ENCODE measurements at places on chromosomes 16 and 17.

- DNase-seq, result no peak
Measured at GRCh38 chr17:32348483-32348800, 1.5 kb upstream of the ZNF207 start.

DNA sequence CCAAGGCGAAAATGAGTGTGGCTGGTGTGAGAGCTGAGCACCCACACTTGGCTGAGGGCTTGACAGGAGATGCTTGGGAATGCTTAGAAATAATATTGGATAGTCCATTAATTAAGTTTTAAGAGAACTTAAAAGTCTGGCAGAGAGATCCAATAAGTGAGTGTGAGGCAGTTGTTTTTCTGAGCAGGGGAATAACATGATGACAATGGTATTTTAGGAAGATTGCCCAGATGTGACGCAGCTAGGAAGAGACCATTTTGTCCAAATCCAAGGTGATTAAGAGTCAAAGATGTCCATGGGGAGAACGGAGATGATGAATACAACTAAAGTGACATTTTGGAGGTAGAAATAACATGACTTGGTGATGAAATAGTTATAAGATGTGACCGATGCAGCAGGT lies 102.8 kb upstream of the AXIN2 start:
- no peak for DNase-seq

- DNase-seq, result no peak
Measured at GRCh38 chr16:49498666-49499413, 125.2 kb downstream of the C16orf78 start.

- no peak for DNase-seq
Measured at GRCh38 chr17:34154961-34155730, 99.9 kb upstream of the CCL2 start.

DNA sequence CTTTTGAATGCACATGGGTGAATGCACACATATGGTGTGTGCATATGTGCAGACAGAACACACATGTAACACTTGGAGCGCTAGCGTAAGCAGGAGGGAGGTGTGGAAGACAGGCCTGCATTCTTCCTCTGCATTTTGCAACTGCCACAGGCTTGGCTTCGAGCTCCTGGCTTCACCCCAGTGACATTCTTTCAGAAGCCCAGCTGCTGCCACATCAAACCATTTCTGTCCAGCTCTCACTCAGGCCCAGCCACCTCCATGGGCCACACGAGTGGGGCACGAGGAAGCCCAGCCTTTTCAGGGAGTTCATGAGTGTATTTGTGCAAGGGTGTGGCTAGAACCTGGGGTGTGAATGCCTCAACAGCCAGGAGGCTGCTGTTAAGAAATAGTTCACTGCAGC lies 18.8 kb downstream of the LGALS3BP start:
- no peak for DNase-seq

GRCh38 chr16:9644258-9644657 lies 538.0 kb downstream of the GRIN2A start:
- DNase-seq, result no peak

- DNase-seq, result no peak
Measured at GRCh38 chr17:44012391-44012790, 2.4 kb downstream of the TMEM101 start.

GRCh38 chr17:50882851-50883250 lies 16.7 kb upstream of the TOB1 start:
- no peak for DNase-seq

- no peak for DNase-seq
Measured at GRCh38 chr16:66298571-66299120, 67.8 kb upstream of the CDH5 start.

DNA sequence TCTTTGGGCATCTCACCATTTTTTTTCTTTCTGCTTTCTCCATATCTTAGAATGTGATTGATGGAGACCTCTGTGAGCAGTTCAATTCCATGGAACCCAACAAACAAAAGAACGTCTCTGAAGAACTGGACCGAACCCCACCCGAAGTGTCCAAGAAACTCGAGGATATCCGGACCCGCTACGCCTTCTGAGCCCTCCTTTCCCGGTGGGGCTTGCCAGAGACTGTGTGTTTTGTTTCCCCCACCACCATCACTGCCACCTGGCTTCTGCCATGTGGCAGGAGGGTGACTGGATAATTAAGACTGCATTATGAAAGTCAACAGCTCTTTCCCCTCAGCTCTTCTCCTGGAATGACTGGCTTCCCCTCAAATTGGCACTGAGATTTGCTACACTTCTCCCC lies 48.0 kb downstream of the SF3B3 start:
- DNase-seq, result no peak

GRCh38 chr17:4156750-4157381 lies 13.9 kb downstream of the CYB5D2 start:
- no peak for DNase-seq

- no peak for DNase-seq
Measured at GRCh38 chr17:66946251-66946650, 18.3 kb upstream of the CACNG4 start.

- DNase-seq, result no peak
Measured at GRCh38 chr17:74108126-74108705, 95.3 kb upstream of the RPL38 start.

- DNase-seq, result no peak
Measured at GRCh38 chr17:81374890-81375289, 20.4 kb upstream of the BAHCC1 start.

GRCh38 chr16:17404941-17405689 lies 65.6 kb downstream of the XYLT1 start:
- no peak for DNase-seq

DNA sequence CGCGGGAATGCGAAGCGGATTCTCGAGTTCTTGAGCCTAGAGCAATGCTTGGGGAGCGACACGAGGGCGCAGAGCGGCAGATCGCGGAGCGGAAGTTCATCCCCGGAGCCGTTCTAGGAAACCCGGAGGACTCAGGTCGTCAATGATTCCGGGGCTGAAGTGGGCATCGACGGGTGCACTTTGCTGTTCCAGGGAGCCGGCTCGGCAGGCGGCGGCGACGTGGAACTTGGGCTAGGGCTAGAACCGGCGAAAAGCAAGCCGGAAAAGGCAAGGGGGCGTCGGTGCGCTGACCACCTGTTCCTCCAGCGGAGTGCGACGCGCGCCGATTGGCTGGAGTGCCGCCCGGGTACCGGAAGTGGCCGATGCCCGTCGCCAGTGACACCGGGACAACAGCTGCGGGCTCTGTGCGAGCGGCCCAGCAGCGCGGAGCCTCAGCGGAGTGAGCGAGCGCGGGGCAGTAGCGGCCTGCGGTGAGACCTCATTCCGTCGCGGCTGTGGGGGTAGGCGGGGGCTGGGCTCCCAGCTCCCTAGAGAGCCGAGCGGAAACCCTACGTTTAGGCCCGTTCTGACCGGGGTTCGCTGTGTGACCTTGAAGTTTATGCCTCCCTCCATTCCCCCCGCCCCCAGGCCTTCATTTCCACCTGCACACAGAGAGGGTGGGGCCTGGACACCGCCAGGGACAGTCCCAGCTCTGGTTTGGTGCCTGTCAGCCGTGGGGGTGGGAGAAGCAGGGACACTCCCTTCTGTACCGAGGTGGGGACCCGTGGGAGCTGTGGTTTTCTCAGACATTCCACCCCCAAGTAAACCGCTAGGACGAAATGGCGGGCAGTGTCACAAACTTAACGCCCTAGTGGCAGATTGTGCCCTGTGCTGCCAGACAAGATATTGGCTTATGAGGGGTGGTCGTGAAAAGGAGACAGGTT lies at the start of gene ZFP3:
TSS of gene ZFP3 (plus strand) at position 362 of the 923 bp plus-strand sequence. CDS start 13,038 bp downstream, outside the sequence.
- peak; percentile 39 for DNase-seq

GRCh38 chr17:61617330-61617729 lies 26.3 kb upstream of the NACA2 start:
- no peak for DNase-seq

GRCh38 chr17:81285179-81285878 lies 9.8 kb downstream of the SLC38A10 start:
- no peak for DNase-seq
